ENCODE measurements at places on chromosomes 4 and X. TPM values are rescaled to one million over a fixed set of nuclear protein-coding genes. Genes with fewer than 3 reads are reported as not detected.

The C1QTNF7 gene
- 22.4 TPM for polyA plus RNA-seq

GRCh38 chr4:73308286-73308685, 49.7 kb upstream of the ANKRD17 start:
- DNase-seq, result no peak

The STS gene
- polyA plus RNA-seq, result 5.5 TPM

The SERTM2 gene
- not detected for polyA plus RNA-seq

DNA sequence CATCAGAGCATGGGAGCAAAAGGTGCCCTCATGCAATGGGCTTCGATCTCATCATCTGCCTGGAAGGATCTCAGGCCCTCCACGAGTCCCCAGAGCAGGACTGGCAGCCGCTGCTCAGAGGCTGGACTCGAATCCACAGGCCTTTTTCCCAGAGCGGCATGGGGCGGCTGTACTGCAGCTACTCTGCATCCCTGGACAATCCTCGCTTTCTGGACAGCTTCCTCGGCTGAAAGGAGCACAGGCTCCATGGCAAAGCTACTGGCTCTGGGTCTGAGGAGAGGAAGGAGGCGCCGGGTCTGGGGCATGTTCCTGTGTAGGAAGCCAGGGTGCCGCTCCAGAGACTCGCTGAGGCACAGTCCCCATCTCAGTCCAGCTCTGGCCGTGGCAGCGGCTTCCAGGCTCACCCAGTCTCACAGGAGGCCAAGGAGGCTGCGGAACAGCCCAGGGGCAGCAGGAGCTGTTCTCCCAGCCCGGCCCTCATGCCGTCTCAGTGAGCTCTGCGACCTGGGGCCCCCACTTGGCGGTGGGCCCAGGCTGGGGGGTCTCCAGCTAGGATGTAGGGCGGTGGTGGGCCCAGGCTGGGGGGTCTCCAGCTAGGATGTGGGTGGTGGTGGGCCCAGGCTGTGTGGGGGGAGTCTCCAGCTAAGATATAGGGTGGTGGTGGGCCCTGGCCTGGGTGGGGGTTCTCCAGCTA, 2.7 kb upstream of the SPON2 start:
- DNase-seq, result no peak

GRCh38 chr4:52853351-52853750, 8.8 kb upstream of the RASL11B start:
- DNase-seq, result no peak

DNA sequence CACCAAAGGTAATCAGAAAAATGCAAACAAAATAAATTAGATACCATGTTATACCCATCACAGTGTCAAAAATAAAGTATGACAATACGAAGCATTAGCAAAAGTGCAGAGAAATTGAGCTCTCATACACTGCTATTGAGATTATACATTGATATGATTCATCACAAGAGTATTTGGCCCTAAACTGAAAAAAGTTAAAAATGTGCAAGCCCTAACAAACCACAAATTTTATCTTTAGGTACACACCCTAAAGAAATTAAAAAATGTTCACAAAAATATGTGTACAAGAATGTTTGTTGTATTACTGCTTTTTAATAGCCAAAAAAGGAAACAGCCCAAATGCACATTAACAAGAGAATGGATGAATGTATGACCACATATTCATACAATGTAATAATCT, 137.9 kb upstream of the MAGEA10 start:
- DNase-seq, result no peak

- DNase-seq, result no peak
These were observed 25.1 kb upstream of the PLAC8 start for GRCh38 chr4:83139514-83140156.

GRCh38 chr4:32061916-32062315, 1341.7 kb downstream of the PCDH7 start:
- no peak for DNase-seq

- no peak for DNase-seq
These were observed 284.2 kb upstream of the F9 start for GRCh38 chrX:139246295-139246694.

The PABPC1L2A gene
- polyA plus RNA-seq, result not detected

GRCh38 chr4:140790765-140791164, 34.6 kb upstream of the TBC1D9 start:
- DNase-seq, result no peak

The XAGE5 gene
- not detected for polyA plus RNA-seq

- DNase-seq, result no peak
These were observed 84.3 kb downstream of the RRAGB start for GRCh38 chrX:55801811-55802210.
